HS-27A (cell line): ENCODE measurements at places on chromosomes 7 and 10.

DNA sequence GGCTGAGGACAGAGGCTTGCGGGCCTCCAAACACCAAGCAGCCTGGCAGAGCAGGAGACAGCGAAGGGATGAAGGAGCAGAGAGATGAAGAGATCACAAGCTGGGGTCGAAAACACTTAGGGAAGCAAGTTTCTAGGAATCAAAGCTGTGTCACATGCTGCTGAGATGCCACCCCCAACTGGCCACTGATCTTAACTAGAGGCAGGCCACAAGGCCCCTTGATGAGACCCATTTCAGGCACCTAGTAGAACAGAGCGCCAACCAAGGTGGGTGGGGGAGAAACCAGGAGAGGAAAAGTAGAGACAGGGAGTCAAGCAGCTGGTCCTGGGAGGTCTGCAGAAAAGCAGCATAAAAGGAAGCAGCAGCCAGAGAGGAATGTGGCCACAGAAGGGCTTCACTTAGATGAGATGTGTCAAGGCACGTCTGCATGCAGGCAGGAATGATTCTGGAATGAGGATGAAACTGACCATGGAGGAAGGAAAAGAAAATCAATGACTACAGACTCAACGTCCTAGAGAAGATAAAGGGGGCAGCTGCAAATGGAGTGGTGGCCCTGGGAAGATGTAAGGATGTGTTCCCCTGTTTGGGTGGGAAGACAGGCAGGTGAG is 85.0 kb upstream of the DDC start:
- no peak for DNase-seq

GRCh38 chr7:151697942-151698341 is 178.2 kb upstream of the RHEB start:
- no peak for DNase-seq

DNA sequence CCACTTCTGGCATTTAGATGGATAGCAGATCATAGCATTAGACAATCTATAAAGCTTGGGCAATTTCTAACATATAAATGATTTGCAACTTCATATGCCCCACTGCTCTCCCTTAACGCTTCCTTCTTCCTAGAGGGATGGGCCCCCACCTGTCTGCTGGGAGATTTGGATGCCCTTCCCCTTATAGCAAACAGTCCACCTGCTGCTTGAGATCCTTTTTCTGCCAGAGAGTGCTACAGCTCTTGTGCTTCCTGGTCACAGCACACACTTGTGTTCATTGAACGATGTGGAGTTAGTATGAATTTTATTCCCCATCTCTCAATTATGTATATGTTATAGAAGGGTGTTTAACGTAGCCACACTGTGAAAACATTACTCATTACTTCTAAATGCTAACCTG is 10.4 kb upstream of the PCGF5 start:
- no peak for DNase-seq

DNA sequence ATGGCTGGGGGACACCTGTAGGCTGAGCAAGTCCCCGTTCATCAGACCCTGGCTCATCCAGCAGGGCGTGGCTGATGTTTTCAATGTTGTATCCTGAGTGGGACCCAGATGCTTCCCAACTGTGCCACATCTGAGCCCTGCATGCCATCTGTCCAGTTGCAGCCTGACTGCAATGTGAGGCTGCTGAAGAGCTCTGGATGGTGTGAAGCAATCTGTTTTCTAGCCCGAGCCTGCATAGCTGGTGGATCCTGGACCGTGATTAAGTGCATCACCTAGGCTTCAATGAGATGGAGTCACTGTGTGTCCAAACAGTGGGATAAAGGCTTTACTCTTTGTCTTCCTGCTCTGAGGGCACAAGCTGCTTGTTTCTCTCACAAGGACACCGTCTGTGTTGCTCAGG is 99.8 kb downstream of the TCF7L2 start:
- no peak for DNase-seq

GRCh38 chr7:47452295-47452694 is 129.6 kb downstream of the TNS3 start:
- no peak for DNase-seq

DNA sequence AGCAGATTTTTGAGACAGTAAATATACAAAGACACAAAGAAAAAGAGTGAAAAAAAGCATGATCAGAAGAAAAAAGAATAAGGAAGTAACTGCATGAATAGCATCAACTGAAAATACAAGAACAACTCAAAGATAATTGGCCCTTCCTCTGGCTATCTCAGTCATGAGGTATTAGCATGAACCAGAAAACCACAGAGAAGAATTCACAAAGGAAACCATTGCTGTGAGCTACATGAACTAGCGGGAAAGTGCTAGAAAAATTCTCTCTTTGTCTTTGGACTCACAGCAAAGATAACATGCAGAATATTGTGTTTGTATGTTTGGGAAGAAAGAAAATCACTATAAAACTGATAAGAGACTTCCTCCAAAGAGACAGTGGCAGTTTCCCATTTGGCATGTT is 82.9 kb downstream of the SORCS1 start:
- no peak for DNase-seq

DNA sequence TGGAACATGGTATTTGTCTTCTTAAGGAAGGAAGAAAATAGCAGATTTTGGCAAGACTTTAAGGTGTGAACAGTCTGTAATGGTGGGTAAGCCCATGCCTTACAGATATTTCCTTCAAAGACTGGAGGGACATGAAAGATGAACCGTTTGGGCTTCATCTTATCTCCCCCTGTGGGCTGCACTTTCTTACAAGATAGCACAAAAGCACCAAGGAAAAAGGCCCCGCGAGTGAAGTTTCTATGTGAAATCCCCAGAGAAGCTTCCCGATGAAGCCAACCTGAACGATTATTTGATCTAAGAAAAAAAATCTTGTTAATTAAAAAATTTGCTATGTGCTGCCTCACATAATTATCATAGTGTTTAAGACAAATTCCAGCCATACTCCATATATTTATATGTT is 91.5 kb downstream of the NRP1 start:
- no peak for DNase-seq

DNA sequence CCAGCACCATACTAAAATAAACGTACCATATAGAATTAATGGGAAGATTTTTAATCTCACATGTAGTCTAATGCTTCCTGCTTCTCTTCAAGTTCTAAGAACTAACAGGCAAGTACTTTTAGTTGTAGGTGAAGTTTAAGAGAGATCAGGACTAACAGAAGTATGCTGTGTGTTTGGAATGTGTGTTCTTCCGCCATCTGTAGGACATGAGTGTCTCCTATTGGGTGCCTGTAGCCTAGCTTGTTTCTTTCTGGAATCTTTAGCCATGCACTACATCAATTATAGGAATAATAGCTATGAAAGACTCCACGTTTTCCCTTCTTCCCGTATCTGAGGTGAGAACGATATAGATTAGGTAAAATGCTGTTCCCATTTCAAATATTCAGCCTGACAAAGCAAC is 140.2 kb upstream of the AHR start:
- no peak for DNase-seq

GRCh38 chr7:98681951-98682350 is 64.9 kb downstream of the NPTX2 start:
- DNase-seq = no peak

DNA sequence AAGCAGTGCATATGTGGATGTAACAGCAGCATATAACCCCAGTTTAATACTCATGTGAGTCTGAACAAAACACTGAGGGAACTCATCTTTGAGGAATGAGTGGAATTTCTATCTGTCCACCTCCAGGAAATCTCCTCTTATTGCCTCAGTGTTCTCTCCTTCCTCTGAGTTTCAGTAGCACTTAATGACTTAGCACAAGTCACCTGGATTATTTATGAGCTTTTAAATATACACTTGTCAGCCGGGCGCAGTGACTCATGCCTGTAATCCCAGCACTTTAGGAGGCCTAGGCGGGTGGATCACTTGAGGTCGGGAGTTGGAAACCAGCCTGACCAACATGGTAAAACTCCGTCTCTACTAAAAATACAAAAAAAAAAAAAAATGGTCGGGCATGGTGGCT is 4.3 kb downstream of the LRRC20 start:
- peak; percentile 55 for DNase-seq

DNA sequence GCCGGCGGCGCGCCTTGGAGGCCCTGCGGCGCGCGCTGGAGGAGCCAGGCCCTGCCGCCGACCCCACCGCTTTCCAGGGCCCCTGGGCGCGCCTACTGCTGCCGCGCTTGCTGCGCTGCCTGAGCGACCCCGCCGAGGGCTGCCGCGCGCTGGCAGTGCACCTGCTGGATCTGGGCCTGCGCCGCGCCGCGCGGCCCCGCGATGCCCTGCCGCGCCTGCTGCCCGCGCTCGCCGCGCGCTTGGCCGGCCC is 280 bp downstream of the DNAAF5 start:
- DNase-seq = no peak

DNA sequence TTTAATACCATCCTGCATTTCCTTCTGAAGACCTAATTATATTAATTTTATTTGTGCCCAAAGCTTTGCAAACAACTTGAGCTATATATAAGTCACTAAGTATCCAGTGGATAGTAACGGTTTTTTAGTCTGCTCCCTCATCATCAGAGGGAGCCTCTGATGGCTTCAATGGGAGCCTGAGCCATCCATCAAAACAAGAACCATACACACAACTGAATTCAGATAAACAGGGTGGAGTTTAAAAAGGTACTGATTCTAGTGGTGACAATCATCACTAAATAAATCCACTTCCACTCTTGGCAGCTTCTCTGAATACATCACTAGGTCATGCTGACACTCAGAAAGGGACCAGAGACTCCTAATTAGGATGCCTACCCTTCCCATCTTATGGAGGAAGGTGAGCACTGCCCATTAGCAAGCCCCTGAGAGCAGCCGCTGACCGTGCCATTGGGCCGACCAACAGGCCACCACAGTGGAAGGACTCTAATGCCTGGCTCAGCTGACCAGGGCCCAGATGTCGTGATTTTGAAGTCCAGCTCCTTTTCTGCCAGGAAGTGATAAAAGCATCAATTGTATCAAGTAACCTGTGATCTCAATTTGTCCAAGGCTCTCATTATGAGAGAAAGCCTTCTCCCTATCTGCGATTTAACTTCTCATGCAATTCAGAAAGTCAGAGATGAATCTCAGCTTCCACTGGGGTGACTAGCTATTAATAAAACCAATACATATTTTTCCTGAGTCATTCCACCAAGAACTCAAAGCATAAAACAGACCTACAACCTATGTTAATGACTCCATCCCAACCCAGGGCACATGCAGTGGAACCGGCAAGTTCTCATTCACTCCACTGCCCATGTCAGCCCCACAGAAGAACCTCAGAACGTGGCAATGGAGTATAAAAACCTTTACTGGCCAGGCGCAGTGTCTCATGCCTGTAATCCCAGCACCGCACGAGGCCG is 13.1 kb downstream of the VOPP1 start:
- DNase-seq = no peak

DNA sequence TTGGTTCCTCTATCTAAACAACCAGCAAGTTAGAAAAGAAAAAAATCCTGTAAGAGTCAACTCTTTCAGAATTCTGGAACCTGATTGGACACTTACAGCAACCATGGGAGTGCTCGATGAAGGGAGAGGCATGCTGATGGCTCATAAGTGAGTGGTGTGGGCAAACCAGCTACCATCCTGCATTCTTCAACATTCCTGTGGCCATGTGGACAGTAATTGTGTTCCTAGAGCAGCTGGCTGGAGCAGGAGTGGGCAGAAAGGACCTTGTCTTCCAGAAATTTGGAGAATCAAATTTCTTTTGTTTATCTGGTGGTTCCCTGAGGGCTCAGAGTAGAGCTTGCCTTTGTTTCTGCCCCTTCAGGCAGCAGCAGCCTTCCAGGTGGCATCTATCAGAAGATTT is 22.5 kb upstream of the MYL7 start:
- peak; percentile 78 for DNase-seq

DNA sequence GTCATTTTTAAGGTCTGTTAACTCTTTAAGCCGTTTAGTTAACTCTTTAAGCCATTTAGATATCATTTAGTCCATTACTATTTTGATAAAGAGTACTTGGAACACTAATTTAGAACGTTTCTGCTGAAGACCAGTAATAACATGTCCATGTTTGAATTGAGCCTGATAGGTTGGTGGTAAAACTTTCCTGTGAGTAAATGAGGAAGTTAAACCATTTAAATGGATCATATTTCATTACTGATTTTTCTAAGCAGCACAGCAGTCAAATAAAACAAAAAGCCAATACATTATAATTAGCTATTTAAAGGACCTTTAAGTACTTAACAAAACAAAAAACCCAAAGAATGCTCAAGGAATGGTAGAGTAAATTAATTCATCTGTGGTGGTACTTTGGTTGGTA is 29.4 kb downstream of the PHTF2 start:
- no peak for DNase-seq

DNA sequence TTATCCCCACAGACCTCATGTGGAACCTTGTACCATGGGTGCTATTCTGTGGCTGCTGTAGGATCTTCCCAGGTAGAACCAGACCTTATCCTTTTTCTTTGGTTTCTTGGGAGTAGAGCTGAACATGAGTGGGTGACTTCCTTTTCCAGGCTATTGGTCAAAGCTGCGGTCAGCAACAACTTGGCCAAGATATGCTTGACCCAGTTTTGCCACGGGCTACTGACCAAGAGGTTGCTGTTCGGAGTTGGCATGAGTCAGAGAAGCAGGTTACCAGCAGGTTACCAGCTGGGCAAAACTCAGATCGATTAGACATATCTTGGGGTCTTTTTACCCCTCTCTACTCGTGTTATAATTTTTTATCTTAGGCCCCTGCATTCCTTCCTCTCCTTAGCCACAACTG is 36.7 kb upstream of the HDAC9 start:
- no peak for DNase-seq

GRCh38 chr7:70334871-70335270 is 736.6 kb downstream of the AUTS2 start:
- DNase-seq = no peak

GRCh38 chr7:24716480-24717246 is 40.6 kb downstream of the GSDME start:
- no peak for DNase-seq

- DNase-seq = no peak
These were observed 33.4 kb upstream of the WDFY4 start for GRCh38 chr10:48651293-48651692.

DNA sequence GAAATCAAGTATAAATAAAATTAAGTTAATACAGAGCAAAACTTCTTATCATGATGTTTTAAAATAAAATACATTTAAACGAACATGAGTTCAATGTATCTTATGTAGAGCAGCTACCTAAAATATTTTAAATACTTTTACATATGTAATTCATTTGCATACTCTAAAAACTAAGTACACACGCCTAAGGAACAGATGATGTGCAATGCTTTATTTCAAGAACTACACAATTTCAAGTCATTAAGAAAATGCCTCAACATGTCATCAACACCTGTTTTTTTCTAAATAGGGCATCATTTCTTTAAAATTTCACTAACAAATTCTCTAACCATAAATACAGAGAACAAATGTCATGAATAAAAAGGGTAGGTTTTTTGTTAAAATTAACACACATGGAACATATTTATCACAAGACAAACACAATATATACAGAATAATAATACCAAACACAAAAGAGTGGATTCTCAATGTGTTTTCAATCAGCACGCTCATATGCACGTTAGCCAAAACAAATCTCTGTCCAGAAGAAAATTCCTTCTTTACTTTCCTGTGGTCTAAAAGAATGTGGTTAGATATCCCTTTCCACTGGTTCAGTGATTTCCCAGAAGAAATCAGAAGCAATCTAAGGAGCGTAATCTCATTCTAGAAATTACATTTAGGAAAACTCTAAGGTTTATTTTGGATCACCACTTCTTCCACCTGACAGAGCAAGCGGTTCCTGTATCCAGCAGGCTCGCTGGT is 73.0 kb upstream of the PFKP start:
- no peak for DNase-seq

- DNase-seq = peak; percentile 7
These were observed 154.4 kb upstream of the NPY start for GRCh38 chr7:24129597-24129996.
